ENCODE measurements at places on chromosomes 4 and X. TPM values are rescaled to one million over a fixed set of nuclear protein-coding genes. Genes with fewer than 3 reads are reported as not detected.
A peak's percentile ranks its signal among the peaks of the same experiment; 100 is the strongest.

EGFL6 gene
- 2.4 TPM for total RNA-seq

DNA sequence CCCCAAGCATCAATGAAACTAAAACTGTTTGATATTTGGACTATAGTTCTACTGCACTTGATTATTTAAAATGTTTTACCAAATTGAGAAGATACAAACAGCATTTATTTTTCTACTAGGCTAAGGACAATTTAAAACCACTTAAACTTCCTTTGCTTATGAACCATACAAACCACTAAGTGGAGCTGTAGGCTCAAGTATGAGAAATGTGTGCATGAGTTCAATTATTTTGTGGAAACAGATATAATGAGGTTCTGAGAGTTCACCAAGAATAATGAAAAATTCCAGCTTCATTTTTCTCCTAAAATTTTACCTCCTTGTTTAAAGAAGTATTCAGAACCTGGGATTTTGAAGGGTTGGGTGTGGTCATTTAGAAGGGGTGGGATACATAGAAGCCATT is 63.1 kb downstream of the SERPINA7 start:
- H3K36me3 ChIP-seq = peaks cover 3% of the 10 kb centered on the region
- H3K4me3 ChIP-seq = no peak overlapping the region
- DNase-seq = no peak
- H3K27me3 ChIP-seq = peaks cover 16% of the 10 kb centered on the region
- no peaks in the 10 kb centered on the region for H3K4me1 ChIP-seq

DNA sequence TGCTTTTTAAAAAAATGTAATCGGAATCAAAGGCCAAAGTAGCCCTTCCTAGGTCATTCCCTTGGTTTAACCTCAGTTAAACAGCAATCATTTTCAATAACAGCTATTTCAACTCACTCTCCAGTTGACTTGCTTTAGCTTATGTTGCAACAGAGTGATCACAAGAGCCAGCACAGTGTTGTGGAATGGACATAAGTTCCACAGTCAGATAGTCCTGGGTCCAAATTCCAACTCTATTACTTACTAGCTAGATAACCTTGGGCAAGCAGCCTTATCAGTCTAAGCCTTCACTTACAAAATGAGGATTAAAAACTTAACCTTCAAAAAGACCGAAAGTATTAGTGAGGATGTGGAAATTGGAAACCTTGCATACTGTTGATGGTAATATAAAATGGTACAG is 9.2 kb upstream of the GPC3 start:
- H3K27me3 ChIP-seq = peaks cover 58% of the 10 kb centered on the region
- DNase-seq = no peak
- H3K36me3 ChIP-seq = no peaks in the 10 kb centered on the region

DNA sequence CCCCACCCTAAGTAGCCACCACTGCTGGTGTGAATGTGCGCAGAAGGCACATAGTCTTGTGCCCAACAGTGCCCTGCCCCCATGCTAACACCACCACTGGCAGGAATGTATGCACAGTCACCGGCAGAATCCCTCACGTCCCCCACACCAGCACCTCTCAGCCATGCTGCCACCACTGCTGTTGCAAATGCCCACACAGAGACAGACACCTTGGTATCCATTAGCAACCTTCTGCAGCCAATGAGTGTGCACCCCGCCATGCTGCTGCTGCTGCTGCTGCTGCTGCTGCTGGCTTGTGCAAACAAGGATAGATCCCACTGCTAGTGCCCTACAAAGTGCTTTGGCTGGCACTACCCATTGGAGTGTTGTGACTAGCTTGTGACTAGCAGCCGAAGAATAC is 52.4 kb upstream of the MMAA start:
- no peaks in the 10 kb centered on the region for H3K4me1 ChIP-seq
- peaks cover 4% of the 10 kb centered on the region for H3K36me3 ChIP-seq
- peaks cover 60% of the 10 kb centered on the region for H3K27me3 ChIP-seq
- H3K27ac ChIP-seq = no peak overlapping the region
- DNase-seq = no peak

DNA sequence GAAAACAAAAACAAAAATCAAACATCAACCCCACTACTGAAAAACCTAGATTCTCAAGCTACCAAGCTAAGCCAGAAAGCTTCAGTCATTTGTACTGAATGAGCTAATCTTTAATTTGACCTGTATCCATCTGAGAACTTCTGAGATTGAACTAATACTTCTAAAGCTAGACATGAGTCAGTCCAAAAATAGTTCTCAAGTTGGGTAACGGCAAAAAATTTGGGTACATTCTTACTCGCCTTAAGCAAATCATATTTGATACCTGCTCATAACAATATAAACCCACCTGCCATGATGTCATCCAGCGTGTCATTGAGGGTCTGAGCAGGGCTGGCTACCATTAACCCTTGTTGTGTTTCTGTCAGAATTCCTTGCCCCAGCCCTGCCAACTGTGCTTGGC is 69.7 kb upstream of the COX18 start:
- no peak overlapping the region for H3K4me3 ChIP-seq
- peaks cover 7% of the 10 kb centered on the region for H3K36me3 ChIP-seq
- peaks cover 5% of the 10 kb centered on the region for H3K4me1 ChIP-seq
- DNase-seq = no peak
- H3K27me3 ChIP-seq = no peaks in the 10 kb centered on the region

DNA sequence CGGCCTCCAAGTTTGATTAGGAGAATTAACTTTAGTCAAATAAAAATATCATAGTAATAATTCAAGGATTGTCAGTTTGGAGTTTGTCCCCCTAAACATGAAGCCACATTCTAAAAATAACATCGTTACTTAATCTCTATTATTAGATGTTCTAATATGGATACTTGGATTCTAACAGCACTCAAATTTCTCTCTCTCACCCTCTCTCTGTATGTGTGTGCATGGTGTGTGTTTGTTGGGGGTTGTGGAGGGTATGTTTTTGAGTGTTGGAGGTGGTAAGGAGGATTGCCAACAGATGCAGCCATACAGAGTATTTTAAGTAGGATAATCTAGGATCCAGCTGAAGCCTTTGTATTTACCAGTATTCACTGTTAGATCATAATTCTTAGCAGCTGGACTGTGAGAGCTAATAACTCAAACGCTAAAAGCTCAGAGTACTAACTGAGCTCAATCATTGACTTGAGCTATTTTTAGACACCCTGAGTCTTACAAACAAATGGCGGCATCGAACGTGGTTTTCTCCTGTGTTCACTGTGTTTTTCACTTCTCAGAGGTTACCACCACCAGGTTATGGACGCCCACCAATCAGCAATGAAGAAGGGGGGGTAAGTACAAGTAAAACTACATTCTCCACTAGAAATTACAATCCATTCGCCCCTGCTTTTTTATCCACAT is 8.8 kb downstream of the ENAM start:
- H3K4me3 ChIP-seq = no peak overlapping the region
- no peaks in the 10 kb centered on the region for H3K27me3 ChIP-seq
- DNase-seq = no peak
- H3K4me1 ChIP-seq = peaks cover 16% of the 10 kb centered on the region
- no peaks in the 10 kb centered on the region for H3K36me3 ChIP-seq
- no peak overlapping the region for H3K27ac ChIP-seq

DNA sequence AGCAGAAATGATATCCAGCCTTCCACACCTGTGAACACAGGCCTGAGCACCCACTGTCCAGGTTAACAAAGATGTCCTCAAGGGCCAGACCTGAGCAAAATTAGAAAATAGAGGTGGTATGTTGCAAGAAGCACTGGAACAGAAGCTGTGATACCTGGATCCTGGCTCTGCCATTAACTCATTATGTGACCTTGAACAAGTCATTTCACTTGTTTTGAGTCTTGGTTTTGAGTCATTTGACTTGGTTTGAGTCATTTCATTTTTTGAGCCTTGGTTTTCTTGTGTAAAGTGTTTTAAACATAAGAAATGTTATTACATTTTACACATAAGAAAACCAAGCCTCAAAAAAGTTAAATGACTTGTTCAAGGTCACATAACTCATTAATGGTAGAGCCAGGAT is 2.9 kb upstream of the NWD2 start:
- no peaks in the 10 kb centered on the region for H3K4me1 ChIP-seq
- H3K4me3 ChIP-seq = no peak overlapping the region
- no peak overlapping the region for H3K27ac ChIP-seq
- DNase-seq = no peak
- H3K36me3 ChIP-seq = no peaks in the 10 kb centered on the region
- peaks cover 66% of the 10 kb centered on the region for H3K27me3 ChIP-seq

ASMT gene
- total RNA-seq = 0.70 TPM

ENPEP gene
- not detected for total RNA-seq

GRCh38 chr4:21413807-21414370 is 534.7 kb downstream of the KCNIP4 start:
- no peak overlapping the region for H3K27ac ChIP-seq
- no peaks in the 10 kb centered on the region for H3K27me3 ChIP-seq
- DNase-seq = no peak
- no peaks in the 10 kb centered on the region for H3K36me3 ChIP-seq

DNA sequence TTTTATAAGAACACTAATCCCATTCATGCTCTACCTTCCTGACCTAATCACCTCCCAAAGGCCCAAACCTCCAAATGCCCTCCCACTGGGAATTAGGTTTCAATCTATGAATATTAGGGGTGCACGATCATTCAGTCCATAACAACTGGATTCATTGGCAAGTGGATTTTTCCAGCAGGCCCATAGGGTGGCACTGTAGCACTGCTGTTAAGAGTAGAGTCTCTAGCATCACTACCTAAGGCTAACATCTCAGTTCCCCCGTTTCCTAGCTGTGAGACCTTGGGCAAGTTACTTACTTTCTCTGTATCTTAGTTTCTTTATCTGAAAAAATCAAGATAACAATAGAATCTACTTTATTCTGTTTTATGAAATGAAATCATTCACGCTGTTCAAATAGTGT is 315.8 kb downstream of the STIM2 start:
- no peak for DNase-seq
- no peaks in the 10 kb centered on the region for H3K36me3 ChIP-seq
- H3K27me3 ChIP-seq = no peaks in the 10 kb centered on the region
- H3K27ac ChIP-seq = no peak overlapping the region

GRCh38 chr4:2515830-2516550 is 20.5 kb upstream of the FAM193A start:
- DNase-seq = no peak
- H3K36me3 ChIP-seq = peaks cover 11% of the 10 kb centered on the region
- H3K27ac ChIP-seq = no peak overlapping the region
- no peaks in the 10 kb centered on the region for H3K4me1 ChIP-seq

DNA sequence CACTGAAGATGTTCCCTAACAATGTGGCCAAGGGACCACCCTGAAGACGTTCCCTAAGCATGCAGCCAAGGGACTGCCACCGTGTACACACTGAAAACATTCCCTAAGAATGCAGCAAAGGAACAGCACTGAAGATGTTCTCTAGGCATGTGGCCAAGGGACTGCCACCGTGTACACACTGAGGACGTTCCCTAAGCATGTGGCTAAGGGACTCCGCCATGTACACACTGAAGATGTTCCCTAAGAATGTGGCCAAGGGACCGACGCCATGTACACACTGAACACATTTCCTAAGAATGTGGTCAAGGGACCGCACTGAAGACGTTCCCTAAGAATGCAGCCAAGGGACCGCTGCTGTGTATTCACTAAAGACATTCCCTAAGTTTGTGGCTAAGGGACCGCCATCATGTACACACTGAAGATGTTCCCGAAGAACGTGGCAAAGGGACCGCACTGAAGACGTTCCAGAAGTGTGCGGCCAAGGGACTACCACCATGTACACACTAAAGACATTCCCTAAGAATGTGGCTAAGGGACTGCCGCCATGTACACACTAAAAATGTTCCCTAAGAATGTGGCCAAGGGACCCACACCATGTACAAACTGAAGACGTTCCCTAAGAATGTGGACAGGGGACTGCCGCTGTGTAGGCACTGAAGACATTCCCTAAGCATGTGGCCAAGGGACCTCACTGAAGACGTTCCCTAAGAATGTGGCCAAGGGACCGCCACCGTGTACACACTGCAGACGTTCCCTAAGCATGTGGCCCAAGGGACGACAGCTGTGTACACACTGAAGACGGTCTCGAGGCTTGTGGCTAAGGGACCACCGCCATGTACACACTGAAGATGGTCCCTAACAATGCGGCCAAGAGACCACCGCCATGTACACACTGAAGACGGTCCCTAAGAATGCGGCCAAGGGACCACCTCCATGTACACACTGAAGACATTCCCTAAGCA is 54.8 kb downstream of the DHRSX start:
- H3K4me1 ChIP-seq = no peaks in the 10 kb centered on the region
- H3K27me3 ChIP-seq = no peaks in the 10 kb centered on the region
- DNase-seq = no peak
- no peak overlapping the region for H3K4me3 ChIP-seq
- no peak overlapping the region for H3K27ac ChIP-seq
- peaks cover 5% of the 10 kb centered on the region for H3K36me3 ChIP-seq

DNA sequence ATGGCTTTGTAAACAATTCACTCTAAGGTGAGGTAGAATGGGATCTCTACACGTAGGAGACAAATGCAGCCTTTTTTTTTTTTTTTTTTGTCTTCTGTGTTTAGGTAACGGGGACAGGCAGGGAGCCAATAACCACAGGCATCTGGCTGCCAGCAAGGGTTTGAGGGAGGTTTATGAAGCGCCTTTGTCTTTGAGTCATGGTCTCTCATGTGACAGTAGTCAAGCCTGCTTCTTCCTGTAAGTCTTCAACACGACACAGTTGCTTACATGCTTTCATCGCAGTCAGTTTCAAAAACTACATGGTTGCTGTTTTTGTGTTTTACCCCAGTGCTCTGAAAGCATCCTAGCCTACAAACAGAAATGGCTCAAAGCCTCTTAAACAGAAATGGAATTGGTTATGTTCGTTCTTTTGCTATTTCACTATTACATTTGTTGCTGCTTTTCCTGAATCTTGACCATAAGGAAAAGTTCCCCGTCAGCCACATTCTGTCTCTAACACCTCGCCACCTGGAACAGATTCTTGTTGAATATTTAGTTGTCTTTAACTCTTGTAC is 127.8 kb upstream of the METTL14 start:
- no peak overlapping the region for H3K4me3 ChIP-seq
- no peaks in the 10 kb centered on the region for H3K27me3 ChIP-seq
- H3K4me1 ChIP-seq = no peaks in the 10 kb centered on the region

DNA sequence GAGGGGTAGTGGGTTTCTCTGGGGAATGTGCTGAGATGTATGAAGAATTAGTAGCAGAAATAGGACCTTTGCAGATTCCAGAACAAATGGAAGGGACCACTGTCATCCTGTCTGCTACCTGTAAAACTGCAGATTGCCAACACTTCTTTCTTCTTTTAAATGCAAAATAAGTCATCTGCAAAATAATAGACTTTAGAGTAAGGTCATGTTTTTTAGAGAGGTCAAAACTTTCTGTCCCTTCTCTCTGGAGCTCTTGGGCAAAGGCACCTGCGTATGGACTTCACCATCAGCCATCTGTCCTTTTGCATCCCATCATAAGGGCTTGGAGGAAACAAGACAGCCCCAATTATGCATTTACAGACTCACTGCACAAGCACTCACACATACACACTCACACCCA is 121.1 kb upstream of the PPARGC1A start:
- no peak overlapping the region for H3K27ac ChIP-seq
- DNase-seq = no peak
- H3K27me3 ChIP-seq = no peaks in the 10 kb centered on the region
- no peak overlapping the region for H3K4me3 ChIP-seq
- H3K36me3 ChIP-seq = no peaks in the 10 kb centered on the region

DNA sequence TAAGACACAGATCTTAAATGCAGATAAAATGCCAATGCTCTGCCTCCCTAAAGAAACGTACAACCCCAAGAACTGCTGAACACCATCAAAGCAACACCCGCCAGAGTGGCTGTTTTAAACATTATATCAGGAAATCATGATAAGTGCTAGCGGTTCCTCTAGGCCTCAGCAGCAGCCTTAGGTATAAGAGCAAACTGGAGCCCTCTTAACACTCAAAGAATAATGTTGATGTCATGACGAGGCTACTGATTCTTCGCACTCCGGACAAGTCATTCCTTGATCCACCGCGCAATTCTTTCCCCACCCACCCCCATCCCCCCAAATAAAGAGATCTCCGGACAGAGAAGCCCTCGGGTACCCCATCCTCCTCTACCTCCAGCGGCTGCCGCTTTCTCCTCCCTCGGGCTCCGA is 507 bp downstream of the LIN54 start:
- peak overlapping the region; percentile 93 for H3K4me3 ChIP-seq
- DNase-seq = no peak
- H3K27ac ChIP-seq = peak overlapping the region; percentile 99

Data from activated T-cell treated with anti-CD3 and anti-CD28 coated beads, Interleukin-2, amount 50 U/mL, for 72 hours (primary cell).